ENCODE measurements at places on chromosomes 11 and 22.

GRCh38 chr22:41565403-41566054 is 4.7 kb downstream of the CSDC2 start:
- DNase-seq = peak; percentile 83

- no peak for DNase-seq
Observed at GRCh38 chr22:17641269-17641668, 2.7 kb downstream of the BCL2L13 start.

DNA sequence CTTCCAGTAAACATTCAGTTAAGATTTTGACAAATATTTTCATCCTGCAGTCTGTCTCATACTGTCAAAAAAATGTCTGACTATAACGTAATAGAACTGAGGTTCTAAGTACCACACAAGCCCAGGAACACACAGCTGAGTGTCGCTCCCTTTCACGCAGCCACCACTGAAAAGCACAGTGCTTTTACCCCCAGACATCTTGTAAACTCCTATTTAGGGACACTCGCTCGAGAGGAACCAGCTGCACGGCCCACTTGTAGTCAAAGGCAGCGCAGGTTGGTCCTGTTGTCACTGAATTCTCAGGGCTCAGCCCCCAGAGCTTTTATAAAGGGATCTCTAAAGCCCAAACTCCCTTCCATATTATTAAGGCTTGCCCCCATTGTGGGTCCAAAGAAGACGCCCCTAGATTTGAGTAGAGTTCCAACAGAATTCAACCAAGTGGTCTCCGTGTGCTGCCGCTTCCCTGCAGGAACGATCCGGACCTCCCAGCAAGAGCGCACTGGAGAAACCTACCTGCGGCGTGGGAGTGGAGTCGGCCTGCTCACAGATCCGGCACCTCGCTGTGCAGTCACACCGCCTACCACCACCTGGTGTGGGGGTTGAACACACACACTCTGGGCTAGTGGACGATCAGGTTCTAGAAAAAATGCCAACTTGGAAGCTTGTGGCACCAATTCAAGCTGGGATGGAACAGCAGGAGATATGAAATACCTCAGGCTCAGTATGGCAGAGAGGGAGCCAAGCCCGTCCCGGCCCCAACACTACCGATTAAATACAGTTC is 23.4 kb downstream of the ASPHD2 start:
- no peak for DNase-seq

DNA sequence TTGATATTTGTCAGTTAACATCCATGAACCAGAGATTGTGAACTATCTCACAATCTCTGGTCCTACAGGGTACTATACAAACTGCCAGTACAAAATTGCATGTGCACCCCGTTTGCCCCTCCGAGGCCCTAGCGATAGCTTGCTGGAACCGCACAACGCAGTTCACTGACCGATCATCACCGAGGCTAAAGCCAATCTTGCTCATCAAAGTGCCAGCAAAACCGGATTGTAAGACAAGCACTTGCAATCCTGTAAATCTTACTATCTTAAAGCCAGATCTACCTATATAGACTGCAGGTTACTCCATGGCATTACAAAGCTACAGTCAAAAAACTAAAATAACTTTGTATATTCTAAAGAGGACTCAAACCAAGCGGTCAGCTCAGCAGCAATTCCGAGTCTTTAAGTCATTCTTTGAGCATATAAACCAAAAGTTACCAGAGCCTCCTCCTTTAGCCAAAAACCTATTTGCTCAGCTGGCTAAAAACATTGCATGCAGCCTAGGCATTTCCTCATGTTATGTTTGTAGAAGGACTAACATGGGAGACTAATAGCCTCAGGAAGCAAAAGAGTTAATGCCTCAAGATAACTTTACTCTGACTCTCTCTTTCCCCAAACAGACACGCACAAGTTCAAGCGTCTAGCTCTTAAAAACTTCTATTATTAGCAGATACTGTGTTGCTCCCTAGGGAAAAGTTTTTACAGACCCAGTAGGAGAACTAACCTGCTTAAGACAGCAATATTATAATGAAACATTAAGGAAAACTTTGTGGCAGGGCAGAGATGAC is 30.7 kb upstream of the CPT1A start:
- DNase-seq = peak; percentile 71

DNA sequence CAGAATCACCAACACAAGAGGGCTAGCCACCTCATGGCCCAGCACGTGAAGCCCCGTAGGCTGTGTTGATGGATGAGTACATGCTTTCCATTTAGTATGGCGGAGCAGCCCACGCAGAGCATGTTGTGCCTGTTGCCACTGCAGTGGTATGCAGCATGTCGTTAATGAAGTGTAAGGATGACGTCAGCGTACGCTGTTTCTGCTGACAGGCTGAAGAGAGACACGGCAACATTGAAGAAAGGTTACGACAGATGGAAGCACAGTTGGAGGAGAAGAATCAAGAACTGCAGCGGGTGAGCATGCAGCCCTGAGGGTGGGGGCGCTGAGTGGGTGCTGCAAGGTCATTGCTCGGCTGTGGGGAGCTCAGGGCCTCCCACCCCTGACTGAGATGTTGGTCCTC is 62.8 kb downstream of the PPFIA1 start:
- DNase-seq = no peak

- peak; percentile 40 for DNase-seq
Observed at GRCh38 chr11:95134491-95134890, 44.8 kb downstream of the ENDOD1 start.

GRCh38 chr11:10499874-10500601 is 40.9 kb downstream of the RNF141 start:
- DNase-seq = no peak

GRCh38 chr22:23068832-23069385 is 1.4 kb upstream of the GNAZ start:
- no peak for DNase-seq

DNA sequence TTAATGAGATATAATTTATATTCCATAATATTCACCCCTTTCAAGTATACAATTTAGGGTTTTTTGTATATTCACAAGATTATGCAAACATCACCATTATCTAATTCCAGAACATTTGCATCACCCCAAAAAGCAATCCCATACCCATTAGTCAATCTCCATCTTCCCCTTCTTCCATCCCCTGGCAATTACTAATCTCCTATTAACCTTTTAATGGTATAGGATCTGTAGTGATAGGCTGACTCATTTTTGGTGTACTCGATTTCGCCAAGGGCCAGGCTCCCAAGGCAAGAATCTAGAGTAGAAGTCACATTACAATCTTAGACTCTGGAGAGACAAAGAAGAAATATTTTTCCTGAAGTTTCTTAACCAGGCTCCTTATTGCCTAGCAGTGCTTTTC is 113.4 kb downstream of the GAB2 start:
- no peak for DNase-seq

- DNase-seq = peak; percentile 77
Observed at GRCh38 chr22:22422629-22423112, 85.9 kb downstream of the ZNF280B start.

Measured in cardiac fibroblast (primary cell).